Amygdala (tissue), 56 donors: ENCODE measurements at places on chromosomes 11 and 22.
A peak's percentile ranks its signal among the peaks of the same experiment; 100 is the strongest.

DNA sequence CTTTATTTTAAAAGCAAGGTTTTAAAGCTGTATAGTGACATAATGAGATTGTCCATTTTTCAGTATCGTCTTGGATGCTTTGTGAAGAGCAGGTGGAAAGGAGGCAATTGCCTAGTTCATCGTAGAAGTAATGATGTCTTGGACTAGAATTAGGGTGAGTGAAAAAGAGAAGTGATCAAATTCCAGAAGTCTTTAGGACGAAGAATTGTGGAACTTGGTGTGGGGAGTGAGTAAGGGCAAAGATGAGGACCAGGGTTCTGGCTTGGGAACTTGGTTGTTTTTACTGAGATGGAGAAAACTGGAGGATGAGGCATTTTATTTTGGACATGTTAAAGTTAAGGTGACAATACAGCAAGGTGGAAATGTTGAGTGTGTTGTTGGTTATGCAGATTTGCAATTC lies 1.2 kb downstream of the ILK start:
- no peak for DNase-seq

DNA sequence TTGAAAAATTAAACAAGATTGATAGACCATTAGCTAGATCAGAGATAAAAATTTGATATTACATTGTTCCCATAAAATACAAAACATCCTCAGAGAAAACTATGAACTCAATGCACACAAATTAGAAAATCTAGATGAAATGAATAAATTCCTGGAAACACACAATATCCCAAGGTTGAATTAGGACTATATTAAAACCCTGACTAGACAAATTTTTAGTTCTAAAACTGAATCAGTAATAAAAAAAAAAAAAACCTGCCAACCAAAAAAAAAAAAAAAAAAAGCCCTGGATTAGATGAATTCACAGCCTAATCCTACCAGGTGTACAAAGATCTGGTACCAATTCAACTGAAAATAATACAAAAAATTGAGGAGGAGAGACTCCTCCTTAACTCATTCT lies 5.5 kb upstream of the OR8K1 start:
- DNase-seq: no peak

- DNase-seq: no peak
Observed at GRCh38 chr11:115926138-115926537, 421.9 kb upstream of the CADM1 start.

DNA sequence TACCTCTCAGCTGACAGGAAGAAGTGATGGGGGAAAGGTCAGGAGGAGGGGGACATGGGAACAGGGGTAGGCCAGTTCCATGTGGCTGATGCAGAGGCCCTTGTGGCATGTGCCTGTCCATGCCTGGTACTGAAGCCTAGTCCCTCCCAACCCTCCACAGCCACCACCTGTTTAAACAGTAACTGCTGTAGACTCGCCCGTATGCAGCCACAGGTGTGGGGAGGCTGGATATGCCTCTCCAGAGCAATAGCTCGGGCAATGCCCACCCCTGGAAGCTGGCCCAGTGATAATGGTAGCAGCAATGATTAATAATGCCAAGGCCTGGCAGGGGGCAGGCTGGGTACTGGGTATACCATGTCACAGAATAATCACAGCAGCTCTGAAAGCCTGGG lies 2.3 kb downstream of the SMTN start:
- no peak for DNase-seq

- no peak for DNase-seq
Observed at GRCh38 chr11:61042537-61042936, 59.8 kb upstream of the CD5 start.

DNA sequence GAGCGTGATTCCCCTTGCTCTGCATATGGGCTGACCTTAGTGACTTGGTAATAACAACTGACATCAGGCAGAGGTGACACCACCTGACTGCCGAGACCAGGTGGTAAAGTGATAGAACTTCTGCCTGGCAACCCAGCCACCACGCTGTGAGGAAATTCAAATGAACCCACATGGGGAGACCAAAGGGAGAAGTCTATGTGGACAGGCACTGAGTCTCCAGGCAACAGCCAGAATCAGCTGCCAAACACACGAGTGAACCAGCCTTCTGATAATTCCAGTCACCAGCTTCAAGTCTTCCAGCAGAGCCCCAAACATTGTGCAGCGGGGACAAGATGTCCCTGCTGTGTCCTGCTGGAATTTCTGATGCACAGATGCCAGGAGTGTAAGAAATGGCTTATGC lies 29.7 kb downstream of the SPATA19 start:
- DNase-seq: no peak

- no peak for DNase-seq
Observed at GRCh38 chr22:38417252-38418060, 37.5 kb downstream of the KCNJ4 start.

GRCh38 chr11:16825968-16826367 lies 87.5 kb downstream of the C11orf58 start:
- no peak for DNase-seq

GRCh38 chr11:134999590-134999989 lies 587.5 kb upstream of the B3GAT1 start:
- no peak for DNase-seq

- no peak for DNase-seq
Observed at GRCh38 chr11:85187992-85188391, 439.2 kb downstream of the DLG2 start.

- DNase-seq: no peak
Observed at GRCh38 chr11:69541501-69542313, 60.2 kb downstream of the LINC01488 start.

DNA sequence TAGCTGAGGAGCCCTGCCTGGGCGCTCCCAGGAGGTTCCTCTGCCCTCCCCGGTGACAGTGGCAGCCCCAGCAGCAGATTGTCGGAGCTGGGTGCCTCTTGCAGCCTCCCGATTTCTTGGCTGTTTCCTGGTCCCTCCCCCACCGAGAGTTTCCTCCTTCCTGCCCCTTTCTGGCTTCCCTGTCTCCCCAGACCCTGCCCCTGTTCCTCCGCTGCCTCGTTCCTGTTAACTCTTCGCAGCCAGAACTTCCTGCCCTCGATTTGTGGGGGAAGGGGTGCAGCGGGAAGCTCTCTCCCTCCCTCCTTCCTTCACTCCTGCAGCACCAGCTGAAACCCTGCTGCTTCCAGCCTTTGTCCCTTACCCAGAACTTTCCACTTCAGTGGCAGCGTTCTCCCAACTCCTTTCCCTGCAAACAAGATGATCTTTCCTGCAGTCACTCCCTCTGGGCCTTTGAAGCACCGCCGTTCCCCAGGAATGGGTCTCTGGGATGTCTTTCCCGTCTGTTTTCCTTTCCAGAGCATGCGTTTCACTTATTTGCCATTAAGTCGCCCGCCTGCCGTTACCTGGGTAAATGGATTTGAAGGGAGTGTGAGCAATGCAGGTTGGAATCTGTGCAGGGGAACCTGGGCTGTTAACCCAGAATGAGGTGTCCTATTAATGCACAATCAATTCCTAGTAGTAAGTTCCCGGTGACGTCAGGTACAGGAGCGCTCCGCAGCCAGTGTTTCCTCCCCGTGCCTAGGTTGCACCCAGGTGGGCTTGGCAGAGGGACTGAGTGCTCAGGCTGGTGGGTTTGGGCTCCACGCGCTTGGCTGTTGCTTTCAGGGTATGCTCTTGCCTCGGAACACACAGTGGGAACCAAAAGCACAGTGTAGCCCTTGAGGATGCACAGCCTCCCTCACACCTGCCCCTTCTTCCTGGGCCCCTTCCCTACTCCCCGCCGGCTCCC lies 4.3 kb downstream of the GRK2 start:
- no peak for DNase-seq

DNA sequence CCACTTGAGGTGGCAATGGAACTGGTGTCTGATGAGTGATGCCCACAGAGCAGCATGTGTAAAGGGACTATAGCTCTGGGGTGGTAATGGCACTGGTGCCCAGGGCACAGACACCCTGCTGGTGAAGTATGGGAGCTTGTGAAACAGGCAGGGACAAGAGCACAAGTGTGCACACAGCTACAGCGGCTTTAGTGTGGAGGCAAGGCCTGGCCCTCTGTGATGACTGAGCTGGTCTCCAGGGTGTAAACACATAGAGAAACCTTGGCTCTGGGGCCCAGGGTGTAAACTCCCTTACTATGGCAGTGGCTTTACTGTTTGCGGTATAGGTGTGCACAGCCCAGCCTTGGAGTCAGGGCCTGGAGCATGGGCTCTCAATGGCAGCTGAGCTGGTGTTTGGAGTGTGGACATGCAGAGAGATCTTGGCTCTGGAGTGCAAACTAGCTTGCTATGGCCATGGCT lies 46.3 kb downstream of the BIRC2 start:
- no peak for DNase-seq

GRCh38 chr11:12196308-12196707 lies 85.9 kb downstream of the MICAL2 start:
- DNase-seq: no peak

DNA sequence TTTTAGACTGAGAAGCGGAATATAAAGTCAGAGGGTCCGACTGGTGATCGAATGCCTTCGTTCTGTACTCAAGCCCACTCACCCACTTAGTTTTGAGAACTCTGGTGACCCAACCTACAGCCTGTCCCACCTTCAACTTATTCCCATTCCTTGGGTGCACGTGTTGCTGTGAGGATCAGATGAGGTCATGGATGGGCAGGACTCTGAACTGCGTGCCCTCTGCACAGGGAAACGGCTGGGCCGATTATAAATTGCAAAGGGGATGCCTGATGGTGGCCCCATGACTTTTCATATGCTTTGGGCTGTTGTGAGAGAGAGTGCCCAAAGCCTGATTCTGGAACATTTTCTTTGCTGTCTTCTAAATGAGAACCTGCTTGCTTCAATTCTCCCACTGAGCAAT lies 16.0 kb upstream of the EHF start:
- DNase-seq: no peak

DNA sequence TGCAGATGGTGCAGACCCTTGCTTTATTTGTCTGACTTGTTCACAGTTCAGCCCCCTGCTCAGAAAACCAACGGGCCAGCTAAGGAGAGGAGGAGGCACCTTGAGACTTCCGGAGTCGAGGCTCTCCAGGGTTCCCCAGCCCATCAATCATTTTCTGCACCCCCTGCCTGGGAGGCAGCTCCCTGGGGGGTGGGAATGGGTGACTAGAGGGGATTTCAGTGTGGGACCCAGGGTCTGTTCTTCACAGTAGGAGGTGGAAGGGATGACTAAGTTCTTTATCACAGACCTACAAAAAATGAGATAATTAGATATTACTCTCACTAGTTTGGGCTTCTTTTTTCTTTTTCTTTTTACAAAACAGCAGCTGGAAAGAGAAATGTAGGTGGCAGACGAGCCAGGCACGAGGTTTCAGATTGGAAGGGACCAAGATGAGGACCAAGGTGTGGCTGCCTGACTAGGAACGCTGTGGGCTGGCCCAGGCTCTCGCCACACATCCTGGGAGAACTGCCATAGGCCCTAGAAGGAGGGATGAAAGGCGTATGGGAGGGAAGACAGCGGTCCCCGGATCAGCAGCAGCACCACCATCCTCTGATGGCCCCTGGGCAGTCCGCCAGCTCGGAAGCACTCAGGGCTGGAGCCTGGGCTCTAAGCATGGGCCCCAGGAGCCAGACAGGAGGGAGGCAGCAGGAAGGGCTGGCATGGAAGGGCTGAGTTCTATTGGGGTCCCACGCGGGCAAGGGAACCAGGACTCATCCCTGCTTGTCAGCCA lies 14.2 kb downstream of the TXN2 start:
- no peak for DNase-seq

DNA sequence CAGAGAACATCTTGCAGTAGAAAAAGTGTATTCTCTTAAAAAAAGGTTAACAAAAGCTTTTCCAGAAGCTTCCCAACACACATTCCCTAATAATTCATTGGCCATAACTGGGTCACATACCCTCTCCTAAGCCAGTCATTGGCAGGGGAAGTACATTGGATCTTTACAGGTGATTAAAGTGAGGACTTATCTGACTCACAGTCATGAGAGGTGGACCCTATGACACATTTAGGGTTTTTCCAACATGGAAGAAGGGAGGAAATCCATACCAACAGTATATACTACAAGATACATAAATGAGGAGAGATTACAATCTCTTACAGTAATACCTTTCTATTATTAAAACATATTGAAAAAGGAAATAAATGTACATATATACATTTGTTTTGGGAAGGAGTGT lies 72.2 kb downstream of the CCDC73 start:
- no peak for DNase-seq

GRCh38 chr22:48629631-48630432 lies 1197.8 kb downstream of the BRD1 start:
- peak; percentile 43 for DNase-seq

DNA sequence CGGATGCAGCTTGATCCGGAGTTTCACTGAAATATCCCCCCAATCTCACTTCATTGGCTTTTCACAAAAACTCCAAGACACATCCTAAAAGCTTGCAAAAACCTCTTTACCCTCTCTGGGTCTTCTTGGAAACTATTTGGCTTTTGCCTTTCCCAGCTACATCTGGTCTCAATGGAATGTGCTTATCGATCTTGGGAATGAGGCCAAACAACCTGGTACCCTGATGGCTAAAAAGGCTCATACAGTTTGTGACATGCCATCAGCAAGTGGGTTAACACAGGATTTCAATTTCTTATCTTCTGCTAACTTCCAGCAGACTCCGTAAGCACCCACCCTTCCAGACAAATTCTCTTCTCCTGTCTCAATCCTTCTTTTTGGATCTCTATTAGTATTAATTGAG lies 45.9 kb upstream of the TEAD1 start:
- DNase-seq: no peak

- no peak for DNase-seq
Observed at GRCh38 chr11:102279641-102280170, 37.6 kb upstream of the BIRC3 start.

- no peak for DNase-seq
Observed at GRCh38 chr11:75107187-75107586, 10.5 kb upstream of the OR2AT4 start.

GRCh38 chr11:83035070-83035854 lies 36.4 kb downstream of the RAB30 start:
- no peak for DNase-seq

- DNase-seq: no peak
Observed at GRCh38 chr11:39239553-39239952, 2219.9 kb downstream of the LRRC4C start.

GRCh38 chr11:108752297-108752751 lies 87.5 kb downstream of the DDX10 start:
- no peak for DNase-seq

GRCh38 chr22:50061141-50061823 lies 3.2 kb upstream of the TTLL8 start:
- no peak for DNase-seq

DNA sequence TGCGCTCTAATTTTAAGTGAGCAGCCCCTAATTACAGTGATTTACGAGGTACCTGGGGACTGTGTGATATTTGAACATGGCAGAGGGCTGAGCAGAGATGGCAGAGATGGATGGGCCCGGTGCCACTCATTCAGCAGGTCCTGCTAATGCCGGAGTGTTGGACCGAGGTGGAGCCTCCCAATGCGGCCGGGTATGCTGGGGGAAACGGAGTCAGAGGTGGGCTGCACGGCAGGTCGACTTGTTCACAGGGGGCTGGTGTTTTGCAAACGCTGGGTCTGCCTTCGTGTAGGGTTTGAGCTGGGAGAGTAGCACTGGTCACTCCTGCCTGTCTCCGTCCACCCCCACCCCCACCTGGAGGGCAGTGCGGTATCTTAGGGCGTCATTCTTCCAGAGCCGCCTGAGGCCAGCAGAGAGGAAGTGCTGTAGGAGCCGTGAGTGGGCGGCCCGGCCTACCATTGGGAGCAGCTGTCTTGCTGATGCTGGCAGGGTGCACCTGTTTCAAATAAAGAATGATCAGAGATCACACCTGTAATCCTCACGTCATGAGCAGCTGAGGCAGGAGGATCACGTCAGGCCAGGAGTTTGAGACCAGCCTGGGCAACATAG lies 122.6 kb downstream of the IGLL1 start:
- no peak for DNase-seq

GRCh38 chr11:57214494-57214893 lies 22.6 kb downstream of the APLNR start:
- no peak for DNase-seq
